Inflammatory macrophage treated with lipopolysaccharide for 1 hour (primary cell): ENCODE measurements at places on chromosomes 12 and 14.

GRCh38 chr12:95633732-95634465 lies 82.6 kb upstream of the USP44 start:
- DNase-seq: no peak

DNA sequence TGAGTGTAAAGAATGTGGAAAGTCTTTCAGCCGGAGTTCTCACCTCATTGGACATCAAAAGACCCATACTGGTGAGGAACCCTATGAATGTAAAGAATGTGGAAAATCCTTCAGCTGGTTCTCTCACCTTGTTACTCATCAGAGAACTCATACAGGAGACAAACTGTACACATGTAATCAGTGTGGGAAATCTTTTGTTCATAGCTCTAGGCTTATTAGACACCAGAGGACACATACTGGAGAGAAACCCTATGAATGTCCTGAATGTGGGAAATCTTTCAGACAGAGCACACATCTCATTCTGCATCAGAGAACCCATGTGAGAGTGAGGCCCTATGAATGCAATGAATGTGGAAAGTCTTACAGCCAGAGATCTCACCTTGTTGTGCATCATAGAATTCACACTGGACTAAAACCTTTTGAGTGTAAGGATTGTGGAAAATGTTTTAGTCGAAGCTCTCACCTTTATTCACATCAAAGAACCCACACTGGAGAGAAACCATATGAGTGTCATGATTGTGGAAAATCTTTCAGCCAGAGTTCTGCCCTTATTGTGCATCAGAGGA lies 25.1 kb upstream of the ZNF268 start:
- DNase-seq: no peak

- DNase-seq: no peak
These were observed 6.3 kb downstream of the TESC start for GRCh38 chr12:117092886-117093285.

GRCh38 chr14:61726778-61727658 lies 31.7 kb downstream of the HIF1A start:
- DNase-seq: peak; percentile 45

DNA sequence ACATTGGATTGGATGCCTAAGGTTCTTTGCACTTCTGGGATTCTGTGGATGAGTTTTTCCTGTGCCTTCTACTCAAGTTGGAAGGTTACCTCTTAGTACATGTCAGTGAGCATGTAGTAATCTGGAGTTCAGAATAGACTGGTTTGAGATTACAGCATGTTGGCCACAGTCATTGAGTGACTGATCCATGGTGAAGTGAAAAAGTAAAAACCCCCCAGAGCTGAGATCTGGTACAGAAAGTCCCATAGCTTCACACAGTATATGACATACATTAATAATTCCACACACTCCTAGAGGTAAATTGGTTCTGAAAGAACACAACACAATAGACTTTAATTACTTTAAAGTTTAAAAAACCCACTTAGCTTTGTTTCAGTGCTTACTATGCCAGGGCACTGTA lies 11.9 kb upstream of the CCND2 start:
- DNase-seq: no peak

DNA sequence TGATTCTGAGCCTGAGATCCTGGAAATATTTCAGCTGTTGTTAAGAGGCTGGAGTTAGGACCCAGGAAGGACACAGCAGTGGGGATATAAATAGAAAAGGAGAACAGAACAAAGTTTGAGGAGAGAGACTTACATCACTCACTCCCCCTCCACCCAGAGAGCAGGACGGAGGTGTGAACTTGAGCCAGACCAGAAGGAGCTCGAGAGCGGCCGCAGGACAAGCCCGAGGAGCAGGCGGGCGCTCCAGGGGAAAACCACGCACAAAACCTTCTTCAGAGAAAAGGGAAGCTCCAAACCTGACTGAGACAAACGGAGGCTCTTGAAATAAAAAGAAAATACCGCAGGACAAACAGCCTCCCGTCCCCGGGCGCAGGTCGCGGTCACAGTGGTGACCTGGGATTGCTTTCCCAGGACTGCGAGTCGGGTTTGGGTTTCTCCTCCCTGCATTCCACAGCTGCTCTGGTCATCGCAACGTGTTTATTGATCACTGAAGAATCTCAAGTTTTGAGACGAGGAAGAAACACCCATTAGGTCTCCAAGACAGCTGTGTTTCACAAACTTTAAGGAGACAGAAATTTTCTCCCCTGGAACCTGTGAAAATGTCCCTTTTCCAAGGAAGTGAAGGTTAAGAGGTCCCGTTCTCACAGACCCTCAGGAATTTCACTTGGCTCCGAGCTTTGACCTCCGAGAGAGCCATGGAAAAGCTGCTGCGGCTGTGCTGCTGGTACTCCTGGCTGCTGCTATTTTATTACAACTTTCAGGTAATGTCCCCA lies at the start of gene ADGRD1:
TSS of gene ADGRD1 (plus strand) at position 137 of the 773 bp plus-strand sequence. CDS start at position 696, 559 bp downstream.
- peak; percentile 74 for DNase-seq
